ENCODE measurements at places on chromosomes 7 and 10. TPM values are rescaled to one million over a fixed set of nuclear protein-coding genes. Genes with fewer than 3 reads are reported as not detected.

TMEM196 gene
- 0.34 TPM for polyA plus RNA-seq

MLXIPL gene
- 586 TPM for polyA plus RNA-seq

FRA10AC1 gene
- 13.6 TPM for polyA plus RNA-seq

DNA sequence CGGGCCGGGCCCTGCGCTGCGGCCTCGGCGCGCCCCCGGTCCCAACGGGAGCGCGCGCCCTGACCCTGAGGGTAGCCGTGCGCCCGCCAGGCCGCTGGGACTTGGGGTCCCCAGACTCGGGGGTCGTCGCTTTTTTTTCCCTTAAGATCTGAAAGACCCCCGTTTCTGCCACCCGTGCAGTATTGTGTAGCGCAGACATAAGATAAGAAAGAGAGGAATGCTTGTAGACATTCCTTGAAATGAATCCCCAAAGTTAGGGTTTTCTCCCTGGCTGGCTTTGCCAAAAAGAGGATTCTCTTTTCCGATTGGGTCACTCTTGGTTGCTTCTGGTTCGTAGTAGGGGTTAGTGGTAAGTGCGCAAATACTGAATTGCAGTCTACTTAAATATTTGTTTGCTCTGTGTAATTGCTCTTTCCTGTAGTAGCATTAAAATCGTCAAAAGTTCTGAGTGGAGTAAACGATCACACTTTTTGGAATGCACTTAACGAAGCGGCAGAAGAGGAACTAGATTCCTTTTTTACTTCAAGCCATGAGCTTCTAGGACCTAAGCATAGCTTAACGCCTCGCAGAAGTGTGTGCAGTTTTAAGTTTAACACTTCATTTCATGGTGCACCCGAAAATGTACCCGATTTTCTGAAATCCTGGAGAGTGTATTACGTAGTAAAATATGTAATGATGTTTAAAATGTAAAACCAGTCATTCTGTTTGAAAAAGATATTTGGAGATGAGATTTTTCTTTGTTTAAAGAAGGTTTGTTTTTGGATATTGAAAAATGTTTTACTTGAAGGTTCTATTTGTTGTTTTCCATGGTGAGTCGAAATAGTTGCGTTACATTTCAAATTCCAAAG is 1.3 kb downstream of the CUL1 start:
- peak overlapping the region; percentile 50 for H3K4me3 ChIP-seq
- no peaks in the 10 kb centered on the region for H3K27me3 ChIP-seq
- no peak for DNase-seq
- H3K4me1 ChIP-seq = peaks cover 51% of the 10 kb centered on the region

DNA sequence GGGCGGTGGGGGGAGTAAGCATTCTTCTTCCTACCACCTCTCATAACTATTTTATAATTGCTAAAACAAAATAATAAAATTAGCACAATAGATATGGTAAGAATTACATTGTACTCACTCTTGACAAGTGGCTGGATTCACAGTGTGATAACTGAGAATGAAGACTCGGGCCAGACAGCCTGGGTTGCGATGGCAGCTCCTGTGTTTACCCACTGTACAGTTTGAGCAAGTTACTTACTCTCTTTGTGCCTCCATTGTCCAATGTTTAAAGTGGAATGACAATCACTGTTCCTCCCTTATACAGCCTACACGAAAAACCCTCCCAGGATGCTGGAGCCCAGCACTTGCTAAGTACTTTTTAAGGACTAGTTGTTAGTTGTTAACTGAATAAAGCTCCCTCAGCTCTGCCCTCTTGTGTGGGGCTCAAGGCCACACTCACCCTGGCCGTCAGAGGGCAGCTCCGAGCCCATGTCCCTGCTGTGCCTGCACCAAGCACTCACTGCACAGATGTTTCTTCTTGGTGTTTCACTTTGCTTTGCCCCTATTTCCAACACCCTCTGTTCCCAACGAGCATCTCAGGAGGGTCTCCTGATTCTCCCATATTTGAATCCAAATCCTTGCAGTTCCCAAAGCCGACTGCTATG is 56.4 kb upstream of the NPS start:
- no peaks in the 10 kb centered on the region for H3K4me1 ChIP-seq
- H3K27me3 ChIP-seq = no peaks in the 10 kb centered on the region
- H3K4me3 ChIP-seq = no peak overlapping the region
- H3K36me3 ChIP-seq = no peaks in the 10 kb centered on the region
- no peak overlapping the region for H3K27ac ChIP-seq

DNA sequence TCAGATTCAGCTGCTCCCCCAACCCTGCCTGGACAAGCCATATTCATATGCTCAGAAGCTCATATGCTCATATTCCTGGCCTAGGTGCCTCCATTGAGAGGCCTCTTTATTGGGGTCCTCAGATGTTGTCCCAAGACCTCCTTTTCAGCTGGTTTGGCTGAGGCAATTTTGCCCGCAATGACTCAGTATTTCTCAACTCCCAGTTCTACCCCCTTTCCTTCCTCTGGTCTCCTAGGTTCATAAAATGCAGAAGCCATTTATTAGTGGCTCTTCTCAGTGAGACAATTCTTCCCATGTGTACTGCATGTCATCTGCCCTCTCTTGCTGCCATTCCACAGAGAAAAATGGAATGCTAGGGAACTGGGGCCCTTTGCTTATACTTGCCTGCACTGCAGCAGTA is 110.7 kb downstream of the INHBA start:
- H3K27ac ChIP-seq = no peak overlapping the region
- no peaks in the 10 kb centered on the region for H3K27me3 ChIP-seq
- H3K4me1 ChIP-seq = no peaks in the 10 kb centered on the region
- H3K36me3 ChIP-seq = no peaks in the 10 kb centered on the region

GRCh38 chr7:41832941-41833340 is 130.1 kb upstream of the INHBA start:
- H3K27ac ChIP-seq = no peak overlapping the region
- no peaks in the 10 kb centered on the region for H3K27me3 ChIP-seq
- no peak for DNase-seq
- no peak overlapping the region for H3K4me3 ChIP-seq
- no peaks in the 10 kb centered on the region for H3K4me1 ChIP-seq
- H3K36me3 ChIP-seq = no peaks in the 10 kb centered on the region

DNA sequence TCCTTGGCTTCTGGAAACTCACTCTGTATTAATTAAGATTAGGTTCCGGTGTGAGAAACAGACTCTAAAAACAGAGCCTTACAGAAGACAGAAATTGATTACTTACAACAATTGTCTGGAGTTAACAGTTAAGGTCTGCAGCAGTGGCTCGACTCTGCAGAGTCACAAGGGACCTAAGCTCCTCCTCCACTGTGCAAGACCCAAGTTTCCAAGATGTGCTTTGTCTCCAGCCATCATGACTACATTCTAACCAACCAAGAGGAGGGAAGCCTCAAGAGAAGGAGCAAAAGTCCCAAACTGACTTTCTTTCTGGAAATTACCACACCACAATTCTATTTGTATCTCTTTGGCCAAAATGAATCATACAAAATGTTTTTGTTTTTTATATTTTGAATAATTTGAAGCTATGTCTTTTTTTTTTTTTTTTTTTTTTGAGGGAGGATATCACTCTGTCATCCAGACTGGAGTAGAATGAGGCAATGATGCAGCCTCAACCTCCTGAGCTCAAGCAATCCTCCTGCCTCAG is 14.2 kb upstream of the ODAD2 start:
- H3K27ac ChIP-seq = no peak overlapping the region
- H3K36me3 ChIP-seq = no peaks in the 10 kb centered on the region
- DNase-seq = no peak
- no peak overlapping the region for H3K4me3 ChIP-seq
- H3K4me1 ChIP-seq = no peaks in the 10 kb centered on the region

DNA sequence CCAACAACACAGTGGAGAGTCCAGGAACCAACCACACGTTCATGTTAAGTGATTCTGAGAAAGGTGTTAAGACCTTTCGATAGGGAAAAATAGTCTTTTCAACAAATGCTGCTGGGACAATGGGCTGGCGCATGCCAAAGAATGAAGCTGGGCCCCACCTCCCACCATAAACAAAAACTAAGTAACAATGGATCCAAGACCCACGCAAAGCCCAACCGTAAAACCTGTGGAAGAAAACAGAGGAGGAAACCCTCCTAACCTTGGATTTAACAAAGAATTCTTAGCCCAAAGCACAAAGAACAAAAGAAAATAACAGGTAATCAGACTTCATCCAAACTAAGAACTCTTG is 272.8 kb downstream of the ELFN1 start:
- no peaks in the 10 kb centered on the region for H3K4me1 ChIP-seq
- no peak overlapping the region for H3K4me3 ChIP-seq
- H3K27me3 ChIP-seq = no peaks in the 10 kb centered on the region
- H3K36me3 ChIP-seq = no peaks in the 10 kb centered on the region
- no peak for DNase-seq

All from adrenal gland (tissue), 19 donors.